Cerebellar nuclear complex (tissue), 1 donor: ENCODE measurements at places on chromosomes 1 and 21.

GRCh38 chr21:33731447-33731846 is 89.1 kb downstream of the ITSN1 start:
- DNase-seq: no peak

DNA sequence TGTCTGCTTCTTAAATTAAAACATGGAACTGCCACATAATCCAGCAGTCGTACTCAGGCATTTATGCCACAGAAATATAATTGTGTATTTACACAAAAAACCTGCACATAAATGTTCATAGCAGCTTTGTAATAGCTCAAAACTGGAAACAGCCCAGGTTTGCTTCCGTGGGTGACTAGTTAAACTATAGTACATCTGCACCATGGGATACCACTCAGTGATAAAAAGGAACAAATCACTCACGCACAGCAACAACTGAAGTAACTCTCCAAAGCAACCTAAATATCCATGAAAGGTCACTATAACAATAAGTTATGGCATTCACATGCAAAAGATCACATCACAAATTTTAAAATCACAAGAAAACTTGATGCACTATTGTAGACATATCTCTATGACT is 64.4 kb downstream of the KCNT2 start:
- DNase-seq: no peak

DNA sequence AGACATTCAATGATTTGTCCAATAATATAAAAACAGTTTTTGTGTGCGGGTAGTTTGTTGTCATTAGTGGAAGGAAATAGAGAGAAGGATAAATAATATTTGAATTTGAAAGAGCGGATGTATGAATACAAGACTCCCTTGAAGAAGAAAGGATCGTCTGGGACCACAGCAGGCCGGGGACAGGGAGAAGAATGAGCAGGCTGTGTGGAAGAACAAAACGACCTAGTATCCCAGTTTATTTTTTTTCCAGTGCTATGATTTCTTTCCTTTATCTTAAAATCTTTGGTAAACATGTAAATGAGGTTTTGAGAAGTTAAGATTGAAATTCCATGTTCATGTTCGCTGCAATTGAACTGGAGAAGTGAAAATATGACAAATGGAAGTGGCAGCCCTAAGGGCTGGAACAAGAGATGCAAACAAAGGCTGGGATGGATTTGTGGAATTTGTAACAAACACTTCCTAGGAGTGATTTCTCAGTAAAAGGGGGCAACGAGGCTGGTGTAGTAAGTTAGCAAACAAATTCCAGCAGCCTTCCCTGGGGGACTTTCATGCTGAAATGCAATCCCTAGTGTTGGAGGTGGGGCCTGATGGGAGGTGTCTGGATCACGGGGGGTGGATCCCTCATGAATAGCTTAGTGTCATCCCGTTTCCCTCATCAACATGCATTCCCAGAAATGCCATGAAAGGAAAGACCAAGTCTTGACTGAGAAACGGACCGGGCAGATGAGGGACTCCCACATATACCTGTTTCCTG is 10.2 kb upstream of the IFI16 start:
- DNase-seq: no peak

DNA sequence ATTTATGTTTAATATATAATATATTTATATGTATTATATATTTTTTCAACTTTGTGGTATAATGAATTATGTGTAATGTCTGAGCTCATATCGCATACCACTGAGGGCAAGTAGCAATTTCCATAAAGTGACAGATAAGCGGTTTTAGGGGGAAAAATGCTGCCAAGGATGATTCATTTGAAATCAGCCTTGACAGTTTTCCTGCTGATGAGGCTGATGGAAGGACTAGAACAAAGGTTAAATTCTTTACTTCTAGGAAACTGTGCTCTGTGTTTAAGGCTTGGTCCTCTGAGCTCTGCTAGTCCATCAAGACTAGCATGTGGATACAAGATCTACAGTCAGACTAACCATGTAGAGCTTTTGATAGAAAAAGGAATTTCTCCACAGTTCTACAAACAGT is 19.3 kb upstream of the DDAH1 start:
- no peak for DNase-seq

DNA sequence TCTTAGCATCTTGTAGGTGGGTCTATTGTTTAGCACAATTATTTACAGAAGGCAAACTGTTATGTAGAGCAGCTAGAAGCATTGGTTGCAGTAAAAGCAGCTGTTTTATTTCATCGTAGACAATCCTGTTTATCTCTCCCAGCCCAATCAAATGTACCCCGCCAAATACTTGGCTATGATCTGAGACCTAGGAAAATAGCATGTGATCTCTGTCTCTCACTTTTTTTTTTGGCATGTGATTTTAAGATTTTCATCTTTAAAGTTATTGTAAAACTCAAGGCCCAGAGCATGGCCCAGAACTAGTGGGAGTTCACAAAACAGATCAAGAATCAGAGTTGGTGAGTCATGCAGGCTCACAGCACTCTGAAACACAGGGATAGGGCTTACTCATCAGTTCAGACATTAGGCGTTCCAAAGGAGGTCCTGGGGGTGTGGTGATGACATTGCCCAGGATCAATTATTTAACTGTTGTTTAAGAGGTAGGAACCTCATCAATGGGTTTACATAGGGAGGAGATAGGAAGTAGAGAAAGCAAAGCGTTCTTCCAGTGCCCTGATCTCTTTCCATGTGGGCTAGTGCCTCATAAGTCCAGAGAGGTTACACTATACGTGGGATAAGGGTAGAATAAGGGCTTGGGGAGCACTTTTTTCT is 40.2 kb downstream of the TBX19 start:
- DNase-seq: no peak

- DNase-seq: no peak
These were observed 10.6 kb downstream of the PLXNA2 start for GRCh38 chr1:208233546-208233945.

DNA sequence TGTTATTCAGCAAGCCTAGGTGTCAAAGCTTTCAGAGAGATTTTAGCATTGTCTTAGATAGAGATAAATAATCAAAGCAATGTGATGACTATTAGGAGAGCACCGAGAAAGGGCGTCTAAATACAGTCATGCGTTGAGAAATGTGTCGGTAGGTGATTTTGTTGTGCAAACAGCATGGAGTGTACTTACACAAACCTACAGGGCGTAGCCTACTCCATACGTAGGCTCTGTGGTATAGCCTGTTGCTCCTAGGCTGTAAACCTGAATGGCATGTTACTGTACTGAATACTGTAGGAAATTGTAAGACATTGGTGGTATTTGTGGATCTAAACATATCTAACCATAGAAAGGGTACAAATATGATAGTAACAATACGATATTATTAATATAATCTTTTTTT is 31.8 kb downstream of the KIF1B start:
- no peak for DNase-seq
